ENCODE measurements at places on chromosomes 2 and 18. TPM values are rescaled to one million over a fixed set of nuclear protein-coding genes. Genes with fewer than 3 reads are reported as not detected.

CCDC85A gene
- not detected for total RNA-seq

CAPG gene
- 44.5 TPM for total RNA-seq

WDR7 gene
- total RNA-seq = 76.4 TPM

INO80B gene
- total RNA-seq = 62.6 TPM

GRCh38 chr2:96684883-96685576, 42.5 kb downstream of the FER1L5 start:
- H3K4me3 ChIP-seq = no peak overlapping the region
- no peaks in the 10 kb centered on the region for H3K4me1 ChIP-seq
- H3K27me3 ChIP-seq = no peaks in the 10 kb centered on the region
- H3K27ac ChIP-seq = no peak overlapping the region
- no peaks in the 10 kb centered on the region for H3K36me3 ChIP-seq

DNA sequence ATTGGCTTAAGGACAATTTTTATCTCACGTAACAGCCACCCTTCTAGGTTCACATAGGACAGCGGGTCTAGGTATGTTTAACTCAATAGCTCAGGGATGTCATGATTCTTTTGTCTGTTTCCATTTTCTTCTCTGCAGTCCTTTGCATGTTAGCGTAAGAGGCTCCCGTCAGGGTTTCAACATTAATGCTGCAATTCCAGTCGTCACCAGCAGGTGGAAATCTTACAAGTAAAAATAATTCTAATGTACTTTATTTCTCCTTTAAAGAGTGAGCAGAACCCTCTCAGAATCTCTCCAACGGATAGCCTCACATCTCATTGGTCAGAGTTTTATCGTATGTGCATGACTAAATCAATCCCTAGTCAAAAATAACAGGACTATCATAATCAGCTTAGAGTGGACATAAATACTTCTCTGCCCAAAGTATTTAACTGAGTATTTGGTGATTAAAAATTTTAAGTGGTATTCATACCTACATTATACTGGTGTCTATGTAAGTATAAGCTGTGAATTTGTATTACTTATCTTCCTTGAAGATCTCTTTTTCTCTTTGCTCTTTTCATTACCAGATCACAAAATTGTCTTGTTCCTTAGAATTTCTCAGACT, 487.2 kb upstream of the GCFC2 start:
- H3K27ac ChIP-seq = no peak overlapping the region
- H3K4me1 ChIP-seq = no peaks in the 10 kb centered on the region
- peak; percentile 56 for DNase-seq
- H3K27me3 ChIP-seq = no peaks in the 10 kb centered on the region
- no peaks in the 10 kb centered on the region for H3K36me3 ChIP-seq

DNA sequence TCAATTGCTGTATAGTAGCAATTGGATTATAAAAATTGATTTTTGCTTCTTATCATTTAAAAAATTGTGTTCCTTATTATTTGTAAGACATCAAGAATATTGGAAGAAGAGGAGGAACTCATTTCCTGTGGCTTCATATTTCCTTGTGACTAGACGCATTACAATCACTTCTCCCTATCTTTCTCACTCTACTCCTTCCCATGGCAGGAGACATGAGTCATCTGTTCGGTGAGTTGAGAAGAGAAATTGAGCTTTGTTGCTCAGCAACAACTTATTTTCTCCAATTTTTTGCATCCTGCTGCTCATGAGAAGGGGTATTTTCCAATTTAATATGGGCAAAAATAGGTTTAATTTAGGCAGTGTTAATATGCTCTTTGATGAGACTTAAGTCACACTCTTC, 1783.9 kb downstream of the SUCLG1 start:
- H3K4me3 ChIP-seq = no peak overlapping the region
- H3K27ac ChIP-seq = no peak overlapping the region
- H3K4me1 ChIP-seq = no peaks in the 10 kb centered on the region
- no peaks in the 10 kb centered on the region for H3K36me3 ChIP-seq
- DNase-seq = no peak

DNA sequence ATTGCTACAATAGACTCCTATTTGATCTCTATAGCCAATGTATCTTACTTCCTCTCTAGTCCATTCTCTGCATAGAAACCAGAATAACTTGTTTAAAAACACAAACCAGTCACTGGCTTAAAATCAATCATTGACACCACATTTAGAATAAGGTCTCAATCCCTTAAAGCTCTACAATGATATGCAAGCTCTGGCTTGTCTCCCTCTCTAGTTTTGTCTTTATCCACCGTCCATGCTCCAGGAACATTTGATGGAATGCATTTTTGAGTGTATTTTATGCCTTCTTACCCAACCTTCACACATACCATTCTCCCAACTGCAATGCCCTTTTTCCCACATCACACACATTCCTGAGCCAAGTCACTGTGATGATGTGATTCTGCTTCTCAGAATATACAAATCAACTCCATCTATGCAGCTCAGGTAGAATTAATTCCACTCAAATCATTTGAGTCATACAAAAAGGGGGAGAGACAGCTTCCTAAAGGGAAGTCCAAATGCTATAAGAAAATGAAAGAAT, 1107.2 kb downstream of the DPP10 start:
- no peaks in the 10 kb centered on the region for H3K4me1 ChIP-seq
- no peaks in the 10 kb centered on the region for H3K36me3 ChIP-seq
- H3K27ac ChIP-seq = no peak overlapping the region

Data from CD4-positive, CD25-positive, alpha-beta regulatory T cell (primary cell).